ENCODE measurements at places on chromosomes 11 and 22.

DNA sequence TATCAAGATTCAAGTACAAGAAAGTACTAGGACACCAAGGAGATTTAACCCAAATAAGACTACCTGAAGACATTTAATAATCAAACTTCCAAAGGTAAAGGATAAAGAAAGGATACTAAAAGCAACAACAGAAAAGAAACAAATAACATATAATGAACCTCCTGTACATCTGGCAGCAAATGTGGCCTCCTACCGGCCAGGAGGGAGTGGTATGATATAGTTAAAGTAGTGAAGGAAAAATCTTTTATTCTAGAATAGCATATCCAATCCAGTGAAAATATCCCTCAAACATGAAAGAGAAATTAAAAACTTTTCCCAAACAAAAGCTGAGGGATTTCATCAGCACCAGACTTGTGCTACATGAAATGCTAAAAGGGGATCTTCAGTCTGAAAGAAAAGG is 104.7 kb upstream of the GUCY1A2 start:
- no peak for DNase-seq

DNA sequence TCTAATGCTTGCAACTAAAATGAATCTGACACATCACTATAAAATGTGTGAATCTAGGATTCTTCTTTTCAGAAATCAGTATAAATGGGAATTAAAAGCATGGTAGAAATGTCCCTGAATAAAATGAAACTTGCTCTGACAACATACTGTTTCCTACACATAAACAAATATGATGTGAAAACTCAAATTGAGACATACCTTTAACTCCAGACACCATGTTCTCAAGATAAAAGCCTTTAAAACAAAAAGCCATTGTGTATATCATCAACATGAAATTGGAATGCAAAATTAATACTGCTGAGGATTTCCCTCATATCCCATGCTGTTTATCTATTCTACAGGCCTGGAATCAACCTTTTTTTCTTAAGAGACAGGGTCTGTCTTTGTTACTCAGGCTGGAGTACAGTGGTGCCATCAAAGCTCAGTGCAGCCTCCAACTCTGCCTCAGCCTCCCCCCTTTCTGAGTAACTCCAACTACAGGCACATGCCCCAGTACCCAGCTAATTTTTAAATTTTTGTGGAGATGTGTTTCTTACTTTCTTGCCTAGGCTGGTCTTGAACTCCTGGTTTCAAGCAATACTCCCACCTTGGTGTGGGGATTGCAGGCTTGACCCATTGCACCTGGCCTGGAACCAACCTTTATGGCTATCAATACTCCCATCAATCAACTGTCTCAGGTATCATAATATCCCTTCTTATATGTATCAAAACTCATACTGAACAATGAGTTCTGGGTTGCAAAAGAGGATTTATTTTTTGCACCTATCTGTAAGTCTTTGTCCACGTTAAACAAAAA is 6.7 kb downstream of the TAF1D start:
- DNase-seq = no peak

DNA sequence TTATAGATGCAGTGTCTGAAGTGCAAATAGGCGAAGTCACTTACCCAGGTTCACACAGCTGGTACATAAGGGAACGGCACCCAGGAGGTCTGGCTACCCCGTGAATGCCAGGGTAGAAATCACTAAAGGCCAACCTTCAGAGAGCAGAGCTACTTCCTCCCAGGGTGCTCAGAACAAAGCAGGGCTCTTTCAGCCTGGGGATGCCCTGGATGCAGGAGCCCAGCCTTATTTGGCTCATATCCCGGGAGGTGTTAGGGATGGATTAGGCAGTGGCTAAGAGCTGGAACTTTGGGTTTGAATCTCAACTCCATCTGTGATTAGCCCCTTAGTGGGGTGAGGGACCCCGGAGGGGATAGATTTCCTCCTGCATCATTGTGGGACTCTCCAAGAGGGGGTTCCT is 33.1 kb upstream of the ASPHD2 start:
- DNase-seq = no peak

GRCh38 chr11:474914-475506 is 24.9 kb downstream of the PTDSS2 start:
- DNase-seq = no peak

- peak; percentile 31 for DNase-seq
These were observed 631 bp downstream of the PHF21A start for GRCh38 chr11:46120346-46121300.

GRCh38 chr11:46977038-46977813 is 40.7 kb downstream of the CSTPP1 start:
- DNase-seq = no peak

DNA sequence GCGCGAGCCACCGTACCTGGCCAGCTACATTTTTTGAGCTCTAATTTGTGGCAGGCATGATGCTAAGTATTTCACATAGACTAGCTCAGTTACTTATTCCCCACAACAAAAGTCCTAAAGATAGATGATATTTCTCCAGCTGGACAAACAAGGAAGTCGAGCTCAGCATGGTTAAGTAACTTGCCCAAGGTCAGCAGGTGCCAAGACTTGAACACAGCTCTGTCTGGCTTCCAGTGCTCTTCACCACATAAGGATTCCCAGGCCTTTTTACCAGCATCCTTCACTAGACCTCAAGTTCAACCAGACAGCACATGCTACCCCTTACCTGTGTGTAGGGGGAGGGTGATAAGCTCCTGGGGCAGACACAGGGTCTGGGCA is 177.3 kb upstream of the NCAM1 start:
- DNase-seq = no peak

GRCh38 chr11:75602951-75603350 is 40.9 kb downstream of the SERPINH1 start:
- no peak for DNase-seq

DNA sequence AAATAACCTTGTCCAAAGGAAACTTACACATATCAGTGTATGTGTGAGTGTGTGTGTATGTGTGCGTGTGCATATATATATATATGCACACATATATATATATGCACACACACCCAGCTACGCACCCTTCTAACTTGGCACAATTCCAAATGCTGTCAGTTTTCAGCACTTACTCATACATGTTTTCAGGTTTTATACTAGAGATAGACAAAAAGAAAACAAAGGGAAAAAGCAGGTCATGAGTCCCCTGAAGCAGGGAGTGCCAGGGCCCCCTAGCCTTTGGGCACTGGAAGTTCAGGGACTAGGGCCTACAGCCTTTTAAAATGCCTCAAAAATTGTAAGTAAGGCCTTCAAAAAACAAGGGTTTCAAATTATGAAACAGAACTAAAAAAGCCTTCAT is 265.4 kb downstream of the CADM1 start:
- no peak for DNase-seq

DNA sequence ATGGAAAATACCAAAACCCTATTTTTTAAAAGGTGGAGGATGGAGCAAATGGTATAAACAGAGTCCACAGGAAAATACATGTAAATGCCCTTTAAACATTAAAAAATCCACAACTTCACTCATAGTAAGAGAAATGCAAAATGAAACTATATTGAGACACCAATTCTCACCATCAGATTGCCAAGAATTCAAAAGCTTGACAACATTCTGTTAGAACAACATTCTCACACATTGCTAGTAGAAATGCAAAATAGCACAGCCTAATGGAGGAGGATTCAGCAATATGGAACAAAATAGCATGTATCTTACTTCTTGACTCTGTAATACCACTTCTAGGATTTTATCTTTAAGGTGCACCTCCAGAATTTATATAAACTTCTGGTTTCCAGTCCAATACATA is 351.8 kb downstream of the NXPE2 start:
- no peak for DNase-seq

DNA sequence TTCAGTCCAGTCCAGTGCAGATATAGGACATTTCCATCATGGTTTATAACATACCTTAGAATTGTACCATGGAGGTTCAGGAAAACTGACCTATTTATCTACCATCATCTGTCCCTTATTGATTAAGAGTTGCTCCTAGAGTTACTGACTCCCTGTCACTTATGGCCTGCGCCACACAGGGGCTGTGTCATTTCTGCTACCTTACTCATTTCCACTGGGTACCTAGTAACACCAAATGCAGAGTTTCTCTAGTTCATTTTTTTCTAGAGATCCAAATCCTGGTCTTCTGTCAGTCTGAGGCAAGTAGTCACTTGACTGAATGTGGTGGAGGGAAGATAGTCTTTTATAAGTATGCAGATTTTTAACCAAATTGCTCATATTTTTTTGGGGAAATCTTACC is 59.2 kb downstream of the PDE3B start:
- DNase-seq = no peak

- no peak for DNase-seq
These were observed 14.7 kb downstream of the GATD1 start for GRCh38 chr11:762421-763072.

DNA sequence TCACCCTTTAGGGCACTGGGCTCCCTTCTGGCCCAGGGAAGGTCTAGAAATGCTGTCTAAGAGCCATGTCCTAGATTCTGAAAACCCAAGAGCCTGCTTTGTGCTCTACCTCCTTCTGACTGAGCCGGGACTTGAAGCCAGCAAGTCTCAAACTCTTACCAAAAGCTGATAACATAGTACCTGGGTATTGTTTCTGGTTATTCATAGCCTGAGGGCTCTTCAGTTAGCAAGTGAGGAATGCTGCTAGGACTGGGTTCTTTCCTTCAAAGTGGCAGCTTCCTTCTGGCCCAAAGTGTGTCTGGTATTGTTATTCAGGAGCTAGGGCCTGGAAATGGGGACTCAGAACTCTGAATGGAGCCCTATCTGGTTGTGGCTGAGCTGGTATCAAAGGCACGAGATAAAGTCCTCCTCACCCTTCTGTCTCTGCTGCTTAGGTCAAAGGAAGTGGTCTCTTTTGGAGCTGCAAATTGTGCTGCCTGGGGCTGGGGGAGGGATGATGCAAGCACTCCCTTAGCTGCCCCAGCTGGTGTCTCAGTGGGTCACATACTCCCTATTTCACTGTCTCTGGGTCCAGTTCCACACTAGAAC is 696.0 kb upstream of the CCDC179 start:
- DNase-seq = no peak

DNA sequence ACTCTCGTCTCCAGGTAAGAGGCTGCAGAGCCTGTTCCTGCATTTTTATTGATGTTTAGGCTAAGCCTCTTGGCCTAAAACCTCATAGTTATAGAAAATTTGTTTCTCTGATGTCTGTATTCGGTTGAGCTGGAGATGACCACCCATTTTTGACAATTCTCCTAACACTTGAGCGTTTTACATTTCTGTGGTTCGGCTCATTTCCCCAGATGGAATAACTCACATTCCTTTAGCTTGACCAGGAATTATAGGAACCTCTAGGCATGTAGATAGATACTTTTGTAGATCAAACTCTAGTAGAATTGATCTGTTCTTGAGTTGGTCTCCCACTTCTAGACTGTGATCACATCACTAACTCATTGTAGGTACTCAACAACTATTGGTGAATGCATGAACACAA is 172.6 kb upstream of the CADM1 start:
- DNase-seq = no peak

DNA sequence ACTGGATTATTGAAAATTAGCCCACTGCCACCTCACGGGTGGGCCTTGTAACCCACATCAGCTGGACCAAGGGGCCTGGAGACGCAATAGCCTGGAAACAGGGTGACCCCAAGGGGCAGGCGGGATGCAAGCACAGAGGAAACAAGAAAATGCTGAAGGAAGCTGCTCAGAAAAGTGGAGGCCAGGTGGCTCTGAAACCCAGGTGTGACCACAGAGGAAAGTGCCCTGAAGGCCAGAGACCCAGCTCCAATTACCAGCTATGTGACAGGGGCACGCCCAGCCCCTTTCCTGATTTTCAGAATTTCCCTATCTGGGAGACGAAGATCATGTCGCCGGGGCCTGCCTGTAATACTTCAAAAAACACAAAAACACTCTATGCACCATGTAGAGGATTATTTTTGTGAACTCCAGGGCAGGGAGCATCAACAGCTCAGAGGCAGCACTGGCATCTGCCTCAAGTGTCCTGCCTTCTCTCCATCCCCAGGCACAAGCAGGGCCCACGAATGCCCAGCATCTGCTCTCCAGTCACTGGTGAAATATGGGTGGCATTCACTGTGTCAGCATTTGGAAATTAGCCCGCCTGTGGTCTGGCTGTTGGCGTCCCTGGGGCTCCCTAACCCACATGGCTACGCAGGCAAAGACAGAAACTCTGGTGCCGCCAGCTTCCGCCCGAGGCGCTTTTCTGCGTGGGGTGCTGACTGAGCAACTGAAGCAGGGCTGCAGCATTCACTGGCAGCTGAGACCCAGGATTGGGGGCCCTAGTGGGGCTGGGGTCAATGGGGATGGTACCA is 6.3 kb downstream of the KCNJ1 start:
- no peak for DNase-seq

DNA sequence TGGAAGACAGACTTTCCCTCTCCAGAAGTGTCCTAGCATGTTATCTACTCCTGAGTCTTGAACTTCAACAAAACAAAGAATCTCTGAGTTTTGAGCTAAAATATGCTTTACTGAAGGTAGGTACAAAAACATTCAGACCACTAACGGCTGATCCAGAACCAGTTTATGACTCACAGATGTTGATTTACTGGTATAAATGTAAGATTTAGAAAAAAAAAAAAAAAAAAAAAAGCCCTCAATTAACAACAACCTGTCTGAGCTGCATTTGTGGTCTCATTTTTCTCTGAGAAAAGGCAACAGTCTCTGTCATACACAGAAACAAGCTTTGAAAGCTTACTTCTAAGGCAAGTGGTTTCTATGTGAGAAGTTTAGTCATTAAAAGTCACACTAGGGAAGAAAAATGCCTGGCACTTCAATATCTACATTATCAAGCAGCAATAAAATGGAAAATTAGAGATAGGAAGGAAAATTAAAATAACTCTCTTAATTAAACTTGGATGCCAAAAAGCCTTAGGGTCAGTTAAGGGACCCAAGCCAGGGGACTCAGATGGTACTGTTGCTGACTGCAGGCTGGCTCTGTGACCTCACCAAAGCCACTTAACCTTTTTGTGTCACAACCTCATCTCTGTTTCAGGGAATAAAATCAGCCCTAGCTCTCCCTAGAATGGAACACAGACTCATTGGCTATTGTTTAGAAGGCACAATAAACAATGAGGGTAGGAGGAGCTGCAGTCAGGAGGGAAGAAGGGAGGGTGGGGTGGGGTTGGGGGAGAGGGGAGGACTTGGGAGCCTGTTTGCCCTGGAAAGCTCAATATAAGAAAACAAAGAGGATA is 61.7 kb downstream of the ETS1 start:
- DNase-seq = peak; percentile 82

GRCh38 chr11:124751741-124752470 is at the start of gene VSIG2:
VSIG2 (minus strand) TSS chr11:124752255; CDS start chr11:124752137, 118 bp downstream.
- DNase-seq = no peak

DNA sequence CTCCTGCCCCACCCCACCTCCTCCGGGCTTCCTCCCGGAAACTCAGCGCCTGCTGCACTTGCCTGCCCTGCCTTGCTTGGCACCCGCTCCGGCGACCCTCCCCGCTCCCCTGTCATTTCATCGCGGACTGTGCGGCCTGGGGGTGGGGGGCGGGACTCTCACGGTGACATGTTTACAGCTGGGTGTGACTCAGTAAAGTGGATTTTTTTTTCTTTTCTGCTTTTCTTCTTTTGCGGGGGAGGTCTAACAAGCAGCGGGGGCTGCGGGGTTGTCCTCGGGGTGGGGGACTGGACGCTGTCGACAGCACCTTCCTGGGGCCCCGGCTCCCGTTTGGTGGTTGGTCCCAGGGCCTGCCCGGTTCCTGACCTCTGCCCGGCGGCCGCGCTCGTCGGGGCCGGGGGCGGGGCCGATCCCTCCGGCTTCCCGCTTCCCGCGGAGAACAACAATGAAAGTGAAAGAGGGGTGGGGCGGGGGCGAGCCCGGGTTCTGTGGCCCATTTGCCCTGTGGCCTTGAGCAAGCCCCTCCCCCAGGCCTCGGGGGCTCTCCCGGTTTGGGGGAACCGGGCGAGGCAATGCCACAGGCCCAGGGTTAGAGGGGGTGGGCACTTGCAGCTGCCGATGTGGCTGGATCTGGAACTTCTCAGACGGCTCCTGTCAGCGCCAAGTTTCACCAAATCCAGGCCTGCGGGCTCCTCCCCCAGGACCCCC is 975 bp upstream of the MDK start:
- DNase-seq = peak; percentile 74
